ENCODE measurements at places on chromosomes 1 and 21.

GRCh38 chr1:233790662-233791371, 113.7 kb upstream of the SLC35F3 start:
- no peaks in the 10 kb centered on the region for H3K27me3 ChIP-seq
- H3K4me1 ChIP-seq, result peaks cover 6% of the 10 kb centered on the region
- no peak overlapping the region for H3K27ac ChIP-seq

DNA sequence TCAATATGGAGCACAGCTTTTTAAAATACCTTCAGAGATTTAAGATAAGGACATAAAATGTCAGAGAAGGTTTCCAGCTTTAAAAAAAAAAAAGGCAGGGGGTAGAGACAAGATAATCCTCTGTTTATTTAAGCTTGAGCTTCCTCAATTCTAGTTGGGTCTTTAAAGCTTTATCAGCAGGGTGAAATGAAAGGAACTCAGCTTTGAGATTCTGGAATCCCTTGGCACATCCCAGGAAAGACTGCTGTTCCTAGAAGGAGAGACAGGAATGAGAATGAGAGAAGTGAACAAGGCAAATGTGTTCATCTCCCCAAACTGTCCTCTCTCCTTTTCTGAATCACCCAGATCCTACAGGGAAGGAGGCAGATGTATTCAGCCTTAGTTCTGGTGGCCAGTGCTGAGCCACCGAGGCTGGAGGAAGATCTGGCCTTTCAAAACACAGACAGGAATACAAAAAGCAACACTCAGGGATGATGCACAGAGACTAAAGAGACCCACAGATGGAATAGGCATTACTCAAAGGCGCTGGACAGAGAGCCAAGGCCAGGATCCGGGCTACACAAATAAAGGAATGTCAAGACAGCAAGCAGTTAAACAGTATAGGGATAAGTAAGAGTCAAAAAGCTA, 385.8 kb upstream of the DUSP10 start:
- no peaks in the 10 kb centered on the region for H3K27me3 ChIP-seq
- H3K27ac ChIP-seq, result no peak overlapping the region
- DNase-seq, result no peak
- H3K4me3 ChIP-seq, result no peak overlapping the region

- no peaks in the 10 kb centered on the region for H3K27me3 ChIP-seq
- DNase-seq, result no peak
- no peaks in the 10 kb centered on the region for H3K4me1 ChIP-seq
Measured at GRCh38 chr1:174314433-174314832, 133.3 kb upstream of the GPR52 start.

- H3K27me3 ChIP-seq, result peaks cover 5% of the 10 kb centered on the region
- no peak overlapping the region for H3K4me3 ChIP-seq
- H3K27ac ChIP-seq, result no peak overlapping the region
- H3K36me3 ChIP-seq, result no peaks in the 10 kb centered on the region
Measured at GRCh38 chr1:160716013-160716412, 4.4 kb upstream of the CD48 start.

DNA sequence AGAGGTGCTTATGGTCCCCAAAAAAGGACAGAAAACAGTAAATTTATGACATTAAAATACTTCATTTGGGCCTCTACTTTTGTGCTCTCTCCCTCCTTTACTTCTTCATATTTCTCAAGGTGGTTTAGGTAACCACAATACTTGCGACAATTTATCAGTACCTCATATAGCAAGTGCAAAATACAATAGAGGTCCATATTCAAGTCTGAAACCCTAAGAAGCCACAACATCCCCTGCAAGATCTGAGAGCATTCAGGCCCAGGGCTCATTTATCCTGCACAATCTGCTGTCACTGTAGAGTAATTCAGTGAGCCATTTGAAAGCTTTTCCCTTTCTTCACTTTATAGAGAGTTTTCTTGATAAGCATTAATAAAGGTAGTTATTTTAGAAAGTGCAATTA, 24.2 kb upstream of the ATP6V1G3 start:
- no peak overlapping the region for H3K4me3 ChIP-seq
- H3K27me3 ChIP-seq, result no peaks in the 10 kb centered on the region
- no peak overlapping the region for H3K27ac ChIP-seq
- DNase-seq, result no peak
- no peaks in the 10 kb centered on the region for H3K4me1 ChIP-seq
- H3K36me3 ChIP-seq, result no peaks in the 10 kb centered on the region

GRCh38 chr1:115641762-115642167, at the start of gene VANGL1:
VANGL1 (plus strand) TSS chr1:115641970; CDS start chr1:115651414, 9,444 bp downstream.
- H3K27me3 ChIP-seq, result peaks cover 8% of the 10 kb centered on the region
- H3K4me1 ChIP-seq, result peaks cover 38% of the 10 kb centered on the region
- peaks cover 27% of the 10 kb centered on the region for H3K36me3 ChIP-seq
- H3K27ac ChIP-seq, result peak within 1 kb of the TSS; percentile 90

- peaks cover 24% of the 10 kb centered on the region for H3K4me1 ChIP-seq
- no peaks in the 10 kb centered on the region for H3K36me3 ChIP-seq
- peaks cover 6% of the 10 kb centered on the region for H3K27me3 ChIP-seq
- H3K27ac ChIP-seq, result no peak overlapping the region
Measured at GRCh38 chr1:5722635-5723164, 269.5 kb downstream of the NPHP4 start.

DNA sequence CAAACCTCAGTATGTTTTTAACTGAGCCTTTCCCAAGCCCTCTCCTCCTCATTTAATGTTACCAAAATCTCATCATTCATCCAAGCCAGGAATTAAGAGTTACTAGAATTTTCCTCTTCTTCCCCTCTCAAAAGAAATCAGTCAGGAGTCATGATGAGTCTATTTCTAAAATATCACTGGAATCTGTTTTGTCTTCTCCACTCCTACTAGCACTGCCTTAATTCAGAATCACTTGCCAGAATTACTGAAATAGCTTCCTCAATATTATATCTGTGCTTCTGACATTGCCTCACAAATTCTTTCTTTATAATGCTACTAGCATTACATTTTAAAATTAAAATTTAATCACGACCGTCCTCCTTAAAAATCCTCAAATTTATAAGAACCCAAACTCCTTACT, 106.1 kb downstream of the PTGER3 start:
- H3K27me3 ChIP-seq, result peaks cover 6% of the 10 kb centered on the region
- H3K36me3 ChIP-seq, result no peaks in the 10 kb centered on the region
- H3K4me1 ChIP-seq, result no peaks in the 10 kb centered on the region
- H3K27ac ChIP-seq, result no peak overlapping the region
- no peak overlapping the region for H3K4me3 ChIP-seq

- H3K4me3 ChIP-seq, result no peak overlapping the region
- H3K36me3 ChIP-seq, result peaks cover 48% of the 10 kb centered on the region
- H3K27me3 ChIP-seq, result peaks cover 12% of the 10 kb centered on the region
- no peak for DNase-seq
- no peak overlapping the region for H3K27ac ChIP-seq
Measured at GRCh38 chr1:26468911-26469310, 3.3 kb upstream of the HMGN2 start.

DNA sequence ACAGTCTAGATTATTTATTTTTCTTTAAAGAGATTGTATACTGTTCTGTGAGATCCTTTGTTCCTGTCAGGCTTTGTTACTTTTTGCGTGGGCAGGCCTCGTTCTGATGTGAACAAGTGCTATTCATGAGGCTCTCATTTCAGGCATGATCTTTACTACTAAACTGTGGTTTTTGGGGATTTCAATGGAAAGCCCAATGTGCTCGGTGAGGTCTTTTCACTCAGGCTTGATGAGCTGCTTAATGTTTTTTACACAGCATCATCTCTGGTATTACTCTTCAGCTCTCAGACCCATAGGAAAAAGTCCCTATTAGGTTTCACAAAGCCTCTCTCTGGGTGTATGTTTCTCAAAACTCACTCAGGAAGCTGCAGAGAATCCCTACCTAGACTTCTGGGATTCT, 419.4 kb downstream of the GPATCH2 start:
- no peaks in the 10 kb centered on the region for H3K4me1 ChIP-seq
- DNase-seq, result no peak
- no peaks in the 10 kb centered on the region for H3K36me3 ChIP-seq

DNA sequence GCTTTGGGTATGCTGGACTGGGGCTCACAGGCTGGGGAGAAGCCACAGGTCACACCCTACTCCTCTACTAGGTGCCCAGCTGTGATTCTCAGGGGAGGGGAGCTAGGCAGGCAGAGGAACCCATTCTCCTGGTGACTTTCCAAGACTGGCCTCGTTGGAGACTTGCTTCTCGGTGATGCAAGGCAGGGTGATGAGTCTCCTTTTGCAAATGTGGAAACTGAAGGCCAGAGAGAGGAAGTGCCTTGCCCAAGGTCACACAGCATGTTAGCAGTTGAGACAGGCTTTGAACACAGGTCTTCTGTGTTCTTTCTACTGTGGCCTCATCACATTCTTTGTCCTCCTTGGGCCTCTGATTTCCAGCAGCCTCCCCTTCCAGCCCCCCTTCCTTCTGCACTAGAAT, 20.5 kb upstream of the C1QA start:
- no peak overlapping the region for H3K4me3 ChIP-seq
- DNase-seq, result no peak
- H3K27me3 ChIP-seq, result peaks cover 70% of the 10 kb centered on the region
- H3K36me3 ChIP-seq, result no peaks in the 10 kb centered on the region
- H3K27ac ChIP-seq, result no peak overlapping the region
- no peaks in the 10 kb centered on the region for H3K4me1 ChIP-seq

- H3K27ac ChIP-seq, result no peak overlapping the region
- no peak for DNase-seq
- H3K27me3 ChIP-seq, result peaks cover 6% of the 10 kb centered on the region
- no peak overlapping the region for H3K4me3 ChIP-seq
- no peaks in the 10 kb centered on the region for H3K36me3 ChIP-seq
- H3K4me1 ChIP-seq, result no peaks in the 10 kb centered on the region
Measured at GRCh38 chr1:48807554-48808260, 31.0 kb upstream of the BEND5 start.

GRCh38 chr1:242690849-242691609, 166.5 kb upstream of the PLD5 start:
- no peak overlapping the region for H3K27ac ChIP-seq
- H3K27me3 ChIP-seq, result peaks cover 7% of the 10 kb centered on the region
- H3K36me3 ChIP-seq, result no peaks in the 10 kb centered on the region
- DNase-seq, result no peak

GRCh38 chr1:56403321-56403720, 176.0 kb downstream of the PLPP3 start:
- peaks cover 11% of the 10 kb centered on the region for H3K4me1 ChIP-seq
- H3K36me3 ChIP-seq, result no peaks in the 10 kb centered on the region
- H3K27me3 ChIP-seq, result peaks cover 3% of the 10 kb centered on the region
- no peak for DNase-seq
- no peak overlapping the region for H3K4me3 ChIP-seq
- no peak overlapping the region for H3K27ac ChIP-seq
